ENCODE measurements at places on chromosomes 13 and 19.

- DNase-seq: no peak
Measured at GRCh38 chr19:49499030-49499670, 2.9 kb downstream of the RPS11 start.

GRCh38 chr19:13864667-13865570 is 12.0 kb upstream of the NANOS3 start:
- no peak for DNase-seq

DNA sequence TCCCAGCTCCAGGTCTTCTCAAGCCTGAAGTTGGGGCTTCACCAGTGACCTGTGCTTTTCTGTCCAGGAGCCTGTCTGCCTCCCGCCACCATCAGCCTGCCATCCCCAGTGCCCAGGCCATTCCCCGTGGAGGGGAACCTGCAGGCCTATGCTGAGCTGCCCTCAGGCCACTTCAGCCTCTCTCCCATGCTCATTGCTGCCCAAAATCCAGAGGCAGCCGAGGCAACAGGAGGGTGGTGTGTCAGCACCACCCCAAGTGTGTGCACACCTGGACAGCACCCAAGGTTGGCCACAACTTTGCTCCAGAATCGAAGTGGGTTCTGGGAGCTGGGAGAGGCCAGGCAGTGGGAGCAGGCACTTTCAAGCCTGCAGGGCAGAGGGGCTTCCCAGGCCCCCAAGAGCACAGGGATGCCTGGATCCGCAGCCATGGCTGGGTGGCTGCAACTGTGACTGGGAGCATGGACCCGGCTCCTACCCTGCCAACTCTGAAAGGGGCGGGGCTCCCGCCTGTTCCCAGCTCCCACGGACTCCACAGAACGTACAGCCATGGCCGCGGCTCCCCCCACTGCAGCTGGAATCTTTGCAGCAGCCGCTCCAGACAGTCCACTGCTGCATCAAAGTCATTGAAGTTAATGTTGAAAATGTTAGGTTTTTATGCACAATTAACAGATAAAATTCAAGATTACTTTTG is 1747.0 kb downstream of the OLFM4 start:
- no peak for DNase-seq

- no peak for DNase-seq
Measured at GRCh38 chr13:33999811-34000605, 182.1 kb downstream of the RFC3 start.

DNA sequence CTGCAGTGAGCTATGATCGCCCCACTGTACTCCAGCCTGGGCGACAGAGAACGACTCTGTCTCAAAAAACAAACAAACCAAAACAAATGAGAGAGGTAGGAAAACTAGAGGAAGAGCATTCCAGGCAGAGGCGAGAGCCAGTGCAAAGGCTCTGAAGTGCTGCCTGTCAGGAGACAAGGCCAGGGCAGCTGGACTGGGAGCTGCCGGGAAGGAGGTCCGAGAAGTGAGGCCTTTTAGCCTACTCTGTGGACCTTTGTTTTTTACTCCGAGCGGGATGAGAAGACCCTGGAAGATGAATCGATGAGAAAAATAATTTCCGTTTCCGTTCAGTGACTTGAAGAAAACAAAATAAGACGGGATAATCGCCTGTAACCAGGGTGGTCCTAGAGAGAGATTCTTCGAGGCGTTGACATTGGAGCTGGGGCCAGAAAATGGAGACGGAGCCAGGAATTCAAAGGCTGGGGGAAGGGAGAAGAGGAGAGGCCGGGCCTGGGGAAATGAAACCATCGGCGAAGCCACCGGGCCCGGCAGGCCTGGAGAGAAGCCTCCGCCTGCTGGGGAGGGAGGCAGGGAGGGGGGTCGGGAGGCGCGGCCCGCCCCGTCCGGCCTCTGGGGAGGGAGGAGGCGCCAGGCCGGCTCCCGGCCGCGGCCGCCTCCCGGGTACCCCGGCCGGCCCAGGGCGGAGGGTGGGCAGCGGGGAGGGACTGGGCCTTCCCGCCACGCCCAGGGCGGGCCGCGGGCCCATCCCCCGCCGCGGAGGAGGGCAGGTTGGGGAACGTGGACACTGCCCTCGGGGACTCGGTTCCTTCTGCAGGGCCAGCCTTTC is 7.8 kb upstream of the SERTAD1 start:
- peak; percentile 48 for DNase-seq

GRCh38 chr13:42083138-42083770 is 34.8 kb downstream of the DGKH start:
- no peak for DNase-seq

- DNase-seq: no peak
Measured at GRCh38 chr13:40315416-40316064, 350.9 kb downstream of the FOXO1 start.

DNA sequence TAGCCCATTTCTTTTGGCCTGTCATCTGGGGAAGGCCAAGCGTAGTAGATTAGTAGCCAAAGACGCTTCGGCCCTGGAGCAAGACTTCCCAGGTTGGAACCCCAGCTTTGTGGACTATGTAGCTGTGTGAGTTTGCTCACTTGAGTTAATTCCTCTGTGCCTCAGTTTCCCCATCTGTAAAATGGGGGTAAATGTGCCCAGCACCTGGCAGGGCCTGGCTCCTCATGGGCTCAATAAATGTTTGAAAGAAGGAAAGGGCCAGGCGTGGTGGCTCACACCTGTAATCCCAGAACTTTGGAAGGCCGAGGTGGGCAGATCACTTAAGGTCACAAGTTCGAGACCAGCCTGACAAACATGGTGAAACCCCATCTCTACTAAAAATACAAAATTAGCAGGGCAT is 14.9 kb upstream of the HNRNPM start:
- DNase-seq: no peak

- DNase-seq: no peak
Measured at GRCh38 chr13:43484432-43485225, 302.1 kb downstream of the ENOX1 start.

DNA sequence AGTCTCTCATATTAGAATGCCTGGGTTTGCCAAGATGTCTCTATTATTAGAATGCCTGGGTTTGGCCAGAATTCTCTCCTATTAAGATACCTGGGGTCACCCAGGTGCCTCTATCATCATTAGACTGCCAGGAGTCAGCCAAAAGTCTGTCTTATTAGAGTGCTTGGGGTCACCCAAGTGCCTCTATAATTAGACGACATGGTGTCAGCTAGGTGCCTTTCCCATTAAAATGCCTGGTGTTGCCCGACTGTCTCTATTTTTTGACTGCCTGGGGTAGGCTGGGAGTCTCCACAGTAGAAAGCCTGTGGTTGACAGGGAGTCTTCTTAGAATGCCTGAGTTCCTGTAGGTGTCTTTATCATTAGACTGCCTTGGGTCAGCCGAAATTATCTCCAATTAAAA is 1536.6 kb downstream of the UQCRFS1 start:
- DNase-seq: no peak

DNA sequence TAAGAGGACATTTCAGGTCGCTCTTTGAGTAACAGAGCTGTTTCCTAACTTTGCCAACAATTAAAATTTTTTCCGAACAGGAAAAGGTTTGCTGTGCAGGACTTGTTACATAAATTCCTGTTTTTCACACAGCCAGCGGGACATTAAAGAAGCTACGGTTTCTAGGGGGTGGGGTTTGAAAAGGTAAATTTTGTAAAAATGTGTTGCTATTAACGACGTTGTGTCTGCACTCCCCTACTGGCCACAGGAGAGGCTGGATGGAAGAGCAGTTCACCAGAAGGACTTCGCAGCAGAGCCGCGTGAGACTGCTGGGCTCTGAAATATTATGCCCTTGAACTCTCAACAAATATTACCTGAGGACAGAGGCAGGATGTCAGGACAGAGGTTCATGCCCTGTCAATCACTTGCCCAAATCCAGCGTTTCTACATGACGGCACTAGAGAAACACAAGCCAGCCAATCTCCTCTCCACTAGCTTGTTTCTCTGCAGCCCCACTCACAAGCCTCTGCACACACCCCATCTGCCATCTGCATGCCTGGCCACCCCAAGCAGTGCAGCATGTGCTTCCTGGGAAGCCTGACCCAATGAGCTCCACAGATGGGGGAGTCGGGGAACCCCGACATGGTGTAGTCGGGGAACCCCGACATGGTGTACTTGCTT is 102.0 kb downstream of the FOXO1 start:
- DNase-seq: no peak

DNA sequence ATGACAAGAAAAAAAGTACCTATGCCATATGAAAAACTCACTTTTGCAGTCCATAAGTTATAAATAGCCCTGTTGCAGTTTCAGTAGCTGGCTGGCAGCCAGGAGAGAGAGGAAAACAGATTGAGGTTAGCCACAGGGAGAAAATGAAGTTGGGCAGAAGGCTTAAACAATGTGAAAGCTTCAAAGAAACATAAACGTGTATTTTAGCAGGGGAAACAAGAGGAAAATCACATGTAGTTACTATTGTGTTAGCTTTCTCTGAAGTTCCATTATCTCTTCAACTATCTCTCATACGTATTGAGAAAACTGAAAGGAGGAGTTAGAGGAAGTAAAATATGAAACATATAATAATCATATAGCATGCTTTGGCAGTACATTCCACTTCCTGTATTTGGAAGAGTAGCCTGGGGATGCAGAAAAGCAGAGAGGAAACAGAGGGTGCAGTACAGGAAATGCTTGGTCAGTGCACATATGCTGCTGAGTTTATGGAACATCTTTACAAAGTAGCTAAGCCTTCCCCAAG is 1551.1 kb downstream of the EFNB2 start:
- DNase-seq: no peak

DNA sequence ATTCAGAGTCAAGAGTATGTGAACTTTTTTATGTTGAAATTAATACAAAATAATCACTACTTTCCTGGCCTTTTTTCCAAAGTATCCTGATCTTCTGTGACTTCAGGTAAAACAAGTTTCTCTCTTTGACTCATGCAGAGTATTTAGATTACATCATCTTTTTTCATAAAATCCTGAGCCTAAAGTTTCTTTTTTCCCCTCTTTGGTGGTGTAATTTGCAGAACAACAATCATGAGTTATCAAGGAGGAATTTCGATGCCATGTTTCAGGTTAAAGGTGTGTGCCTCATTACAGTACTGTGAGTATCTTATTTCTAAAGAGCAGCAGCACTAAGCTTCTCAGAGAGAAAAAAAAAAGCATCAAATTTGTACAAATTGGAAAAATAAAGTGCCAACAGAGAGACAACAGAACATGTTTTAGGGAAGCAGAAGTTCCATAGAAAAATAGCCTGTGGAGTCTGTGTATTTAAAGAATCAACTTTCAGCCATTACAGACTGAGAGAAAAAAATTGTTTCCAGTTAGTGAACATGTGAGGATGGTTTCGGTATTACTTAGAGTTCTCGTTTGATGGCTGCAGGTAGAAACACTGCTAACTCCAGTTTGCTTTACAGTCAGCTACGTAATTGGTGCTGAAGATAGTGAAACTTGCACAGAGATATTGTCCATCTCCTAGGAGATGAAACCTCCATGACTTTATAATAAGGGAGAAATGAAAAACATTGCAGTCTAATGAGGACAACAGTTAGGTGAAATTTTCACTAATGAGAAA is 78.1 kb upstream of the PCDH9 start:
- DNase-seq: no peak

GRCh38 chr19:14368011-14368513 is 13.2 kb upstream of the ADGRE5 start:
- DNase-seq: no peak

DNA sequence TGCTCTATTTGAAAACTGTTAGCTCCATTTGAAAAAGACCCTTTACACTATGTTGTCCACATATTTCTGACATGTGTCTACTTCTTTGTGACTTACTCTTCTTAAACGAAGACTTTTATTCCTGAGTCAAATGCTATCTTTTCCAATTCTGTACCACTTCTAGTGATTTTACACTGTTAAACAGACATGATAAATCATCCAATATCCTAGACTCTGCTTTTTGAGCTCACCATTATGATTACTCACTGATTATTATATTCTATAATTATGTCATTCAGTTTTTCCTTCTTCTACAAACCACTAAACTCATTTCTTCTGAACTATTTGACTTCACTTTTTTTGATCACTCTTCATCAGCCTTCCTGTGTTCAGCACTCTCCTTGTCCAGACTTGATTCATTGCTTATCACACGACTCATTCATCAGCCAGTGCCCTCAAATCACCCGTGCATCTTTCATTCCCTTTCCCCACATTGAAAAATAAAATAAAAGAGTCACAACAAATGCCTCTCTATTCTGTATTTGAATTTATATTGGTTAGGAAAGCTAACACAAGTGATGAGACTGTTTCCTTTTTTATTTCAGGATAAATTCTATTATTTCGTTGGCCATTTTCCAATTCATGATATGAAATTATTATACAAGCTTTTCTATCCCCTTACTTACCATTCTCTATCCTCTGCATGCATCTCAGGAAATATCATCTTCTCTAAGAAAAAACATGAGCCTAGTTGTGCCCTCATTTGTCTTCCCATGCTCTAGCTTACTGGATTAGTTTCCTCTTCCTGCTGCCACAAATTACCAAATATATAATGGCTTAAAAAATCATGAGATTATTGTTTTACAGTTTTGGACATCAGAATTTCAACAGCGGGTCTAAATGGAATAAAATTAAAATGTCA is 1482.1 kb upstream of the MIR17HG start:
- no peak for DNase-seq

GRCh38 chr19:38742296-38742695 is 2.0 kb downstream of the CAPN12 start:
- DNase-seq: no peak

DNA sequence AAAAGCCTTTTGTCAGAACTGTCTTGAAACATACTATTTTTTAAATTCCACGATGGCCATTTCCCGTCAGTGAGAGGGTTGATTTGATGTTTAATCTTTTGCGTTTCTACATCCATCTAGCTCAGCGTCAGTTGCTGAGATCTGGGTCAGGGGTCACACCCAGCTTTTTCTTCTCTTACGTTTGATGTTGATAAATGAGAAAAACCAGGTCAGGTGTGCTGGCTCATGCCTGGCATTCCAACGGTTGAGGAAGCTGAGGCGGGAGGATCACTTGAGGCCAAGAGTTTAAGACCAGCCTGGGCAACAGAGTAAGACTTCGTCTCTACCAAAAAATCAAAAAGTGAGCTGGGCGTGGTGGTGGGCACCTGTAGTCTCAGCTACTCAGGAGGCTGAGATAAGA is 168.9 kb downstream of the PTPRS start:
- no peak for DNase-seq

DNA sequence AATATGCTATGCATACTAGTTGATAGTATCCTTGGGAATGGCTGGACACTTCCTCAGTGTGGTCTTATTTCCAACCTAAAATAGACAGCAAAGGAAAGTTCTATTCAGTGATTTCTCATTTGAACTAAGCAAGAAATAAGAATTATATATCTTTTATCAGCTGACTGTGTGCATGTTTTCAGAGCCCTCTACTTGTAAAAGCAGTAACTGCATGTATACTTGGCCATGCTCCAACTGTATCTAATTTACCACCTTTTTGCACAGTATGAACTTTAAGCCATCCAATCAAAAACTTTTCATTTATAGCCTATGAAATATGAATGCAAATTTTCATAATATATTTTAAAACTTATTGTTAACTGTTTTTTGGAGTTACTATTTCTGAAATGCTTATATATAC is 136.4 kb upstream of the PCDH9 start:
- DNase-seq: no peak
